ENCODE measurements at places on chromosomes 1 and 21.

GRCh38 chr1:167911413-167911812 is 2.5 kb downstream of the ADCY10 start:
- no peak for DNase-seq

GRCh38 chr1:52928015-52928404 is 934 bp downstream of the SCP2 start:
- no peak for DNase-seq

DNA sequence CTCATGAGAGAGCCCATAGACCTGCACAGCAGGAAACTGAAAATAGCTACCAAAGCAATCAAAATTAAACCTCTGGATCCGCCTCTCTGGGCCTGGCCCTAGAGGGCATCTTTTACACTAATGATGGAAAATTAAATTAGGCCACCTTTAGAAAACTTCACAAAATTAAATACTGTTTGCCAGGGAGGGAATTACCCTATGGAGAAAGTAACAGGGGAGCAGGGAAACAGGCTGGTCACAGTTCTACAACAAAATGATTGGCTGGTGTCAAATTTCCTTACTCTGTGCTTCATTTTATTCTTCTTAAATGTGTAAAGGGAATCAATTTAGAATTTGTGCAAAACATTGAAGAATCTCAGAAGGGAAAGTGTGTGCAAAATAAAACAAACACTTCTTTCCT is 62.4 kb downstream of the SPATA46 start:
- no peak for DNase-seq

- DNase-seq: no peak
These were observed 121.8 kb upstream of the SPAG17 start for GRCh38 chr1:118306851-118307250.

GRCh38 chr1:227909188-227909587 is 38.5 kb downstream of the WNT9A start:
- no peak for DNase-seq

DNA sequence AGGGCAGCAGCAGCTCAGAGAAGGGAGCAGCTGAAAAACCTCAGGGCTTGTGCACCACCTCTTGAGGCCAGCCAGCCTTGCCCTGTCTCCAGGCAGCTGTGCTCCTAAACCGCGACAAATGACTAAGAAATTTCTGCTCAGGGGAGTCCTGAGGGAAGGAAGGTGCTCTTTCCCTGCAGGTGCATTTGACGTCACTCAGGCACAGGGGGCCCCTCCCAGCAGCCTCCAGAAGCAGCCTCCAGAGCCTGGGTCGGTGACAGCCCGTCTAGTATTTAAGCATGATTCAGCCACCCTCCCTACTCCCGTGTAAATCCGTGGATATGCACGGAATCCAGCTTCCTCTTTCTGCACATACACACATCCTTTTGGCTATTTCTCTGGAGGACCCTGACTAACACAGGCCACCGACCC is 560.5 kb downstream of the KIF26B start:
- DNase-seq: peak; percentile 64

GRCh38 chr1:205071028-205071409 is 13.2 kb downstream of the TMEM81 start:
- no peak for DNase-seq

DNA sequence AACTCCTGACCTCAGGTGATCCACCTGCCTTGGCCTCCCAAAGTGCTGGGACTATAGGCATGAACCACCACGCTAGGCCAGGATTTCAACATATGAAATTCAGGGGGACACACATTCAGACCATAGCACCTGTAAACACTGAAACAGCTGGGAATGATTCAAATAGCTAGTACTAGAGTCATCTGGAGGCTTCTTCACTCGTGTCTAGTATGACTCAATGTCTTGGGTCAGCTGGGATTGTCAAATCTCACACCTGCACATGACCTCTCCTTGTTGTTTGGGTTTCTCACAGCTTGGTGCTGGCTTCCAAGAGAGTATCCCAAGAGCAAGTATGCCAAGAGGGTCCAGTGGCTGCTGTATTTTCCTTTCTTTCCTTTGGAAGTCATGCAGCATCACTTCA is 75.1 kb downstream of the PGM1 start:
- DNase-seq: no peak

DNA sequence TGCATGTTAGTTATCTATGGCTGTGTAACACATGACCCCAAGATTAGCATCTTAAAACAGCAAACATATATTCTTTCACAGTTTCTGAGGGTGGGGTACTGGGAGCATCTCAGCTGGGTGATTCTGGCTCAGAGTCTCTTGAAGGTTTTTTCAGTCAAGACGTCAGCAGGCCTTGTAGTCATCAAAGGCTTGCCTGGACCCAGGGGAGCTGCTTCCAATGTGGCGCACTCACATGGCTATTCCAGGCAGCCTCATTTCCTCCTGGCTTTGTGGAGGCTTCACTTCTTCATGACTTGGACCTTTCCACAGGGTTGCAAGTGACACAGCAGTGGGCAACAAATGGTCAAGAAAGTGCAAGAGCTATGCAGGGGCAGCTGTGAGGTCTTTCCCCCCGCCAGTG is 114.7 kb downstream of the ACTL8 start:
- DNase-seq: no peak

GRCh38 chr1:21337454-21337927 is 47.2 kb upstream of the ECE1 start:
- DNase-seq: no peak

- DNase-seq: no peak
These were observed 158.3 kb downstream of the PLXNA2 start for GRCh38 chr1:208085655-208086515.

- no peak for DNase-seq
These were observed 58.3 kb upstream of the TARBP1 start for GRCh38 chr1:234537236-234537635.

- DNase-seq: no peak
These were observed 41.1 kb upstream of the RPL11 start for GRCh38 chr1:23650344-23650990.

DNA sequence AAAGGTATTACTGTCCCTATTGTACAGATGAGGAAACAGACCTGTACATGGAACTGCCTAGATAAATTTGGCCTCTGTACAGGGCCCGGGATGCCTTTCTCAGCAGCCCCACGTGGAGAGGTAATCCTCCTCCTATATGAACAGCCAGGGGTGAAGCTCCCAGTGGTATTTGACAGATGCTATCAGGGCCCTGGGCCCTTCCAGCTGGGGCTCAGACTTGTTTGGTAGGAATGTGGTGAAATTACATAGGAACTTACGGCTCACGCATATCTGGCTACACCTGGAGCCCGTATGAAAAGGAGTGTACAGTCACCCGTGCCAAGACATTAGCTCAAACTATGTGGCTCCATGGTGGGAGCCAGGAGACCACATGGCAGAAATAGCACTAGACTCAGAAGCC is 24.8 kb upstream of the TCEA3 start:
- no peak for DNase-seq

- DNase-seq: no peak
These were observed 2.5 kb downstream of the UCK2 start for GRCh38 chr1:165829888-165830287.

DNA sequence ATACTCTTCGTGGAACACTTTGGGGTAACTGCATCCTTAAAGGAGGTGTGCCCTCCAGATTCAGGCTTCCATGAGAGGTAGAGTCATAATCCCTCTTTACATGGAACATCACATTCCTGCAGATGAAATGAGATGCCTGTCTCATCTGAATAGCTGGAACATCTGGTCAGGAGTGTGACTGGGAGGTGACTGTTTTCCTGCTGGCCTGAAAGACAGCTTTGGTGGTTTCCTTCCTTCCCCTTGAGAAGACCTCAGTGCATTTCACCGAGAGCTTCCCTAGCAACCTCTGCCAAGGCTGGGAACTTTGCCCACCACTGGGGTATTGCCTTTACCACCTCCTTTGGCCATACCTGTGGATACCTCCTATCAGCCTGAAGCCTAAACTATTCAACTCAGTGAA is 46.7 kb upstream of the GUCA2A start:
- DNase-seq: peak; percentile 78

DNA sequence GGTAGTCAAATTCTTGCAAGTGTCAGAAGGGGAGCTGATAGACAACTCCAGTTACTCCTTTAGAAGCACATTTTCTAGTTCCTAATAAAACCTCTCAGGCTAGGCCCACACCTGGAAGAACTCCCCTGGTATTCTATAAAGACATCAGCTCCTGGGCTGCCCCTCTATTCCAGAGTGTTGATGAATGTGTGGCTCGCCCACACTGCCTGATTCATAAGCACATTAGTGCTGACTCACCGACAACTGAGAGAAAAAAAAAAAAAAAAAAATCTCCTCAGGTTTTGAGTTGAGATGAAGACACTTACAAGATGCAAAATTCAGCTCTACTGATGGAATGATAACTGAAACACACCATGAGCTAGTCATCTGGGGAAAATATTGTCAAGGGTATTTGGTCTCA is 188.1 kb downstream of the TNR start:
- DNase-seq: no peak

GRCh38 chr1:19435181-19435580 is 50.2 kb downstream of the CAPZB start:
- no peak for DNase-seq

DNA sequence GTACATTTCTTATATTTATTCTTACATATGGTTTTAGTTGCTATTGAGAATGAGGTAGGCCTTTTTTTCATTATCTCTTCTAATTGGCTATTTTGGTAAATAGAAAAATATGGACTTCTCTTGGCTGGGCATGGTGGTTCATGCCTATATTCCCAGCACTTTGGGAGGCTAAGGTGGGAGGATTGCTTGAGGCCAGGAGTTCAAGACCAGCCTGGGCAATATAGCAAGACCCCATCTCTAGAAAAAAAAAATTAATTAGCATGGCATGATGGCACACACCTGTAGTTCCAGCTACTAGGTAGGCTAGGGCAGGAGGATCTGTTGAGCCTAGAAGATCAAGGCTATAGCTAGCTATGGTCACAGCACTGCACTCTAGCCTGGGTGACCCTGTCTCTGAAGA is 3.2 kb downstream of the ZNF684 start:
- DNase-seq: no peak

- peak; percentile 63 for DNase-seq
These were observed 5.2 kb upstream of the HLX start for GRCh38 chr1:220873868-220874655.

DNA sequence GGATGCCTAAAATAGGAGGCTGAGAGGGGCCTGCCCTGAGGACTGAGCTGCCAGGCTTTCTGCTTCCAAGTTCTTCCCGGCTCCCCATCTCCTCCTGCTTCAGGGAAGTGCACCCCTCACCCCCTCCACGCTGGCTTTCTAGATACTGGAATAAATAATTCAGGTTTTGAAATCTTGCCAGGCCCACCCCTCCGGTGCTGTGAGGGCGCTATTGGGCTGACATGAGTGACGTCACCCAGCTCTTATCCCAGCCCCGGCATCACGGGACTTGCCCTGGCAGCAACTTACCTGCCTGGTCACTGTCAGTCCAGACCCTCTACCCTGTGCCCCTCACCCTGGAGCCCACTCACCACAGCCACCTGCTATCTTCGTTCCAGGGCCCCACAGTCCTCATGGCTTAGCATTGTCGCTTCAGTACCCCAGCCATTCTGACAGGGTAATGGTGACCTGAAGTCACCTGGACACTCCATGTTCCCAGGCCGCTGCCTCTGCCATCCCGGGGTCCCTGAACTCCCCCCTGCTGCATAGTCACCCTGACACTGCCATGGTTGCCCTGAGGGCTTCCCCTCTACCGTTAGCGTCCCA is 819 bp upstream of the GPR3 start:
- peak; percentile 56 for DNase-seq

- DNase-seq: no peak
These were observed 443.4 kb upstream of the RGS18 start for GRCh38 chr1:191714845-191715244.

- DNase-seq: no peak
These were observed 9.3 kb downstream of the IRF2BP2 start for GRCh38 chr1:234600418-234601281.

DNA sequence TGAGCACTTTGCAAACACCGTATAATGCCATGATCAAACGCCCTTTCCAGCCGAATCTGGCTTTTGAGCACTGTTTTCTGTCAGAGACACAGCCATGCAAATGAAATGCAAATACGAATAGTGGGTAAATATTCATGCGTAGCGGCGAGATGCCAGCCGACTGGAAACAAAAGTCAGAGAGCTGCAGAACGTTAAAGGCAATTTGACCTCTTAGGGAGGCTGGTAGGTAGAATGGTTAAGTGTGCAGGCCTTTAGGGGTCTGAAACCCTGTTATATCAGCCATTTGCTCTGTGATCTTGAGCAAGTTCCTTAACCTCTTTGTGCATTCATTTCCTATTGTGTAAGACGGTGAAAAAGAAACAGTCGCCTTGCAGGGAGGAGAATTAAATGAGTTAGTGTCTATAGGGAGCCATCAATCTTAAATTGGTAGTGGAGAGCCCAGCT is 6.5 kb upstream of the SDHB start:
- no peak for DNase-seq

GRCh38 chr1:64484651-64485050 is 14.7 kb downstream of the CACHD1 start:
- no peak for DNase-seq

GRCh38 chr1:17308593-17308992 is 596 bp downstream of the PADI4 start:
- DNase-seq: no peak

DNA sequence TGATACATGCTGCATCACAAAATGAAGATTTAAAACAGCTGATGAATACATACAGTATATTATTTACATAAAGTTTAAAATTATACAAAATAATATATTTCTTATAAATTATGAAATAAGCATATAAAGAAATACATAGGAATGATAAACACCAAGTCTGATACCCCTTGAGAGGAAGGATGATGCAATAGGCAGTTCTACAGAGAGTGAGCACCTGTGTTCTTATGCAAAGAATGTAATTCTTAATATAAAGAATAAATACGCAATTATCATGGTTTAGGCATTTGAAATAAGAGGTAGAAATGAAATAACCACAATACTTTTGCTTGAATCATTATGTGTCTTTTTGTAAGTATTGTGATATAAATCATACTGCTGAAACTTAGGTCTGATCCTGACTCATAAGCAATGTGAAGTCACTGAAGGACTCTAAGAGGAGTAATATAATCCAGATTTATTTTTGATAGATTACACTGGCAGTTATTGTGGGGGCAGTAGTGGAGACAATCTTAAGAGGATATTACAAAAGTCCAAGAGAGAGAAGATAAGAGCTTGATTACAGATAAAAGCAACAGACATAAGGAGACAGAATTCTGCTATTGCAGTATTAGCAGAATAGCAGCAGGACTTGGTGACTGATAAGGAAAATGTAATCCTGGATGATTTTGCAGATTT is 39.0 kb downstream of the TTLL7 start:
- peak; percentile 25 for DNase-seq

- DNase-seq: no peak
These were observed 10.8 kb downstream of the CAMTA1 start for GRCh38 chr1:6796095-6796494.

- peak; percentile 68 for DNase-seq
These were observed 32.0 kb upstream of the AGL start for GRCh38 chr1:99818063-99818699.

GRCh38 chr1:47449822-47450552 is 12.1 kb downstream of the FOXD2 start:
- no peak for DNase-seq
